ENCODE measurements at places on chromosomes 16 and 17.

GRCh38 chr16:77896415-77897128, 108.2 kb downstream of the VAT1L start:
- DNase-seq: no peak

DNA sequence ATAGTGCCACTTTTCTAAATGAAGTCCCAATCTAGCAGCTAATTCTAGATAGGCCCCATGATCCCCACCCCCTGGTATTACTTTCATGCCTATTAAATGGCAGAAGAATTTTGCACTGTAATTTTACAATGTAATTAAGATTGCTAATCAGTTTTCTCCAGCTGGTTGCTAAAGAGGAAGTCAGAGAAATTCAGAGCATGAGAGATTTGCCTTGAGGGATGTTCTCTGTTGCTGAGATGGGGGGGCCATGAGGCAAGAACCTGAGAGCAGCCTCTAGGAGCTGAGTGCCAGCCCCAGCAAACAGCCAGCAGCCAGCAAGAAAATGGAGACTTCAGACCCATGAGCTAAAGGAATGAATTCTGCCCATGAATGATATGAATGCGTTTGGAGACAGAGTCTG, 38.9 kb downstream of the SHCBP1 start:
- no peak for DNase-seq

GRCh38 chr17:48595278-48595999, 1.9 kb upstream of the HOXB5 start:
- no peak for DNase-seq

GRCh38 chr17:10803830-10804475, at the start of gene TMEM238L:
TSS of gene TMEM238L (minus strand) at chr17:10804099. CDS start at chr17:10803963, 136 bp downstream.
- peak; percentile 49 for DNase-seq

GRCh38 chr17:549177-550040, 165.2 kb downstream of the VPS53 start:
- no peak for DNase-seq

Measured in cardiac septum (tissue), 1 donor.